Left lobe of liver (tissue), 2 donors: ENCODE measurements at places on chromosomes 12 and 14. TPM values are rescaled to one million over a fixed set of nuclear protein-coding genes. Genes with fewer than 3 reads are reported as not detected.
A peak's percentile ranks its signal among the peaks of the same experiment; 100 is the strongest.

The SLC39A2 gene
- not detected for total RNA-seq

- DNase-seq, result no peak
Measured at GRCh38 chr12:69534389-69534822, 50.9 kb upstream of the CCT2 start.

The EML5 gene
- 0.13 TPM for total RNA-seq

GRCh38 chr14:81529391-81529790, 4.3 kb downstream of the SEL1L start:
- no peak for DNase-seq

DNA sequence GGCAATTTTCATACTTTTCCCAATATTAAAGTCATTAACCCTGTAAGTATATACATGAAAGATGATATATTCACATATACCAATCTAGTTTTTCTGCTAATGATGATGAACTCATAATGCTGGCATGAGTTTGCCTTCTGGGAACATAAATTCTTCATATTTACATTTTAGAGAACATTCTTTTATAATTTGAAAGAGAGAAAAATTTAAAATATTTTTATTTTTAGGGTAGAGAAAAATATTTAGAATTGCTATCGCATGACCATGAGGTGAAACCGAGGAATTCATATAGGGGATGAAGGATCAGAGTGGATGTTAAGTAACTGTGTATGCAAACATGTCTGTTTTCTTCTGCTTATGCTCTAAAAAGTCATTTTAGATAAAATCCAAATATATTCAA, 825.3 kb upstream of the FLRT2 start:
- no peak for DNase-seq

DNA sequence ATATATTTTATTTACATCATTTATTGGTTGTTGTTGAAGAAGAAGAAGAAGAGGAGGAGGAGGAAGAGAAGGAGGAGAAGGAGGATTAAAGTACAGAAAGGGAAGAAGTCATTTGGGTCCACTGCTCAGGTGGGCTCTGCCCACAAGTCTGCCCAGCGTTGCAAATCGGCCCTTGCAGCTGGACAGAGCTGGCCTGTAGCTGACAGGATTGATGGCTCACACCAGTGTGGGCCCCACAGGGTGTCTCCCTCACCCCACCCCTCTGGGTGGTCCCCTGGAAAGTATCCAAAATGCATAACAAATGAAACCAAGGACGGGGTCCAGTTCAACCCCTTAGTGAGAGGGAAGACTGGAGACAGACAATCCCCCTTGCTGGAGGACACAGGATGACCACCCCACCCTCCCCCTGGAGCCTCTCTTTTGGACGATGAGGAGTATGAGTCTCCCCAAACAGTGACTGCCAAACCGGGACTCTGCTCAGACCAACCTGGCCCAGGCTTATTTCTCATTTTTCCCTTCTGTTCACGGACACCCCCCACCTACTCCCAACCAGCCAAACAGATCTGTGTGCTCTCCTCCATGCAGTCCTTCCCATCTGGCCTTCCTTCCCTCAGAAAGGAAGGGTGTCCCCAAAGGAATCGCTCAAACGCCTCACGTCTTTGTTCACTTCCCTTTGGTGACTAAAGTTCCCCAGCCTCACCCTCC, 17.7 kb downstream of the DPF3 start:
- DNase-seq, result no peak

DNA sequence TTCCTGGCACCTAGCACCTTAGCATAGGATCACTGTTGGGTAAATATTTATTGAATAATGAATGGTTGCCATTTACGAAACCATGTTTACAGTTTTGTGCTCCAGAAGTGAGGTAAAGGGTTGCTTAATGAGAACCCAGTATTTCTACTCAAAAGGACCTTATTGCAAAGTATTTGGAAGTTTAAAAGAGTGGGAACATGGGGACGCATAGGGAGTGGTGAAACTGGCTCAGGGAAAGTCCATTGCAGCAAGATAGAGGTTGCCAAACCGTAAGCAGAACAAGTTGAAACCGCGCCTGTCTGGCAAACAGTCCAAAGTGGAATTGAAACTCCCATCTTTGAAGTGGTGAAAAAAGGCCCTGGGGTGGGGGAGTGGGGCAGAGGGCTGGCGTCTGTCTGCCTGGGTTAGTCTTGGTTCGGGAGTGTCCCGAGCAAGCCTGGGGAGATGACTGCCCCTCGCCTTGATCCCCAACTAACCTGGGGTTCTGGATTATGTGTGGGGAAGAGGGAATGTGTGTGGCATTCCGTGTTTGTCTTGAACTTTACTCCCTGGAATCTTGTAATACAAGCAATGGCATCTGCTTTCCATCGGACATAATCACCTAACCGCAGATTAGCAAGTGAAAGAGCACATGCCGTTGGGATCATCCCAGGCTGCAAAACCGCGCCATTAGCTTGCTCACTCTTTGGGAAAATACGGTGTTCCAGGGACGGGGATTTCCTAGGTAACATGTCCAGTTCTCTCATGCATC, 7.2 kb downstream of the ALDH2 start:
- peak; percentile 90 for DNase-seq

GRCh38 chr14:104715416-104715815, 8.6 kb upstream of the ADSS1 start:
- DNase-seq, result no peak

DNA sequence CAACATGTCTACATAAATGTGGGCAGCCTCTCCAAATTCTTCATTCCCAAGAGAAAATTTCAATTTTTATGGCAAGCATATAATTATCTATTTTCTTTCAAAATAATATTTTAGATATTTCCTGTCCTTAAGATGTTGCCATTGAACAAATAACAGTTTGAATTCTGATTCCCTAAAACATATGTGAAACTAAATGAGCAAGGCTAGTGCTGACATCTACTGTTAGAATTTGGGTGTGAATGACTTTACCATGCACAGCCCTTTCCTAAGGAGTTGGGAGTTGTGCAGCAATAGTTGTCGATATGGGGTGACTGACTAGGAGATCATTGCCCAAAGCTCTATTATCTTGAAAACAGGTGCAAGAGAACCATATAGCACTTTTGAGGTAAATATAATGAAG, 108.2 kb upstream of the SLC38A4 start:
- DNase-seq, result no peak

DNA sequence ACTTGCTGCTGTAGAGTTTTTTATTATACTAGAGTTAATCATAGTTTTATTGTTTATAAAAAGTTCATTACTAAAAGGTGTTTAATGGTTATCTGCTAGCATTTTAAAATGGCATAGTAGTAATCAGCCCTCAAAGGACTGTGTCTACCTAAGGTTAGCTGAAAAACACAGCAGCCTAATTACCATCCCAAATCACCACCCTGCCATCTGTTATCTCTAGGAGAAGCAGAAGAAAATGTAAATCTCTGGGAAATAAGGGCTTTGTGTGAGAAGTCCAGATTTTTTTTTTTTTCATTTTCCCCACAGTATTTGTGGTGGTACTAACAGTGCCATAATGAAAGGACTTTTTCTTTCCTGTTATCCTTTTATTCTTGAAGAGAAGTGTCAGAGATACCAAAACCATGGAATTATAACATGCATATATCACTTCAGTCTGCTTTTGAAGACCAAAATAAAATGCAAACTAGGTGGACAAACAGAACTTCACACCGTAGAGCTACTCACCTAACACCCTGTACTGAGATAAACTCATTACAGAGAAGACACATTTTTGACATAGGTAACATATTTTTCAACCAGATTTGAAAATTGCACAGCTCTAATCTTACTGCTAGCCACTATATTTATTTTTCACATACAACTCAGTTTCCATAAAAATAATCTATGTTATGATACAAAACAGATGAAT, 876.2 kb downstream of the C12orf50 start:
- DNase-seq, result no peak

The TROAP gene
- 0.48 TPM for total RNA-seq

The NEDD8 gene
- 66.7 TPM for total RNA-seq

DNA sequence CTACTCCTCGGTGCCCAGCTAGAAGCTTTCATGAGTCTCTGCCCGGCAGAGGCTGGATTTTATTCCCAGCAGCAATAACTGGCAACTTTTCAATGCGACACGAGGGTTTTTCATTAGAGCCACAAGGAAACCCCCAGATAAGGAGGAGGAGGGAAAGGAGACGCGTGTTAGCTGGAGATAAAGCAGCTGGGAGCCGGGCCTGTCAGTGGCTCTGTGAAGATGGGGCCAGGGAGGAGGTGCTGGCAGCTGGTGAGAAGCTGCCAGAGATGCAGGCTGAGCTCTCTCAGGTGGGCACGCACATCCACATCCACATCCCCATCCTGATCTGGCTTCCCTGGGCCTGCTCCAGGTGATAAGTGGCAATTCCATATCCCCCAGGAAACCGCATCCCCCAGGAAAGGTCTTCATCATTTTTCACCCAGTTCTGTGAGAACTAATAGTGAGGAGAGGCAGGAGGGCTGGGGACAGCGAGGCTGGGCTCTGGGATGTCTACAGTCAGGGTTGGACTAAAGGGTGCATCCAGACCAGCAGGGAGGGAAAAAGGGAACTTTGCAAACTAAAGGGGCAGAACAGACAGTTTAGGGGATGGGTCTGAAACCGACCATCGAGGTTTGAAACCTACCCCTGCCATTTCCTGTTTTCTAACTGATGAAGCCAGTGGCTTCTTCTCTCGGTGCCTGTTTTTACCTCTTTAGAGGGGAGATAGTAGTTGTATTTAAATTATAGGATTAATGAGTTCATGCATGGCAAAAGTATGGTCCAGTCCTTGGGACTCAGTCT, 413.2 kb downstream of the DPF3 start:
- DNase-seq, result no peak

GRCh38 chr14:20607617-20608016, 16.4 kb upstream of the RNASE12 start:
- DNase-seq, result no peak

GRCh38 chr14:54169254-54169924, 212.8 kb upstream of the BMP4 start:
- DNase-seq, result no peak
